CD4-positive, alpha-beta T cell (primary cell): ENCODE measurements at places on chromosomes 7 and 10.

DNA sequence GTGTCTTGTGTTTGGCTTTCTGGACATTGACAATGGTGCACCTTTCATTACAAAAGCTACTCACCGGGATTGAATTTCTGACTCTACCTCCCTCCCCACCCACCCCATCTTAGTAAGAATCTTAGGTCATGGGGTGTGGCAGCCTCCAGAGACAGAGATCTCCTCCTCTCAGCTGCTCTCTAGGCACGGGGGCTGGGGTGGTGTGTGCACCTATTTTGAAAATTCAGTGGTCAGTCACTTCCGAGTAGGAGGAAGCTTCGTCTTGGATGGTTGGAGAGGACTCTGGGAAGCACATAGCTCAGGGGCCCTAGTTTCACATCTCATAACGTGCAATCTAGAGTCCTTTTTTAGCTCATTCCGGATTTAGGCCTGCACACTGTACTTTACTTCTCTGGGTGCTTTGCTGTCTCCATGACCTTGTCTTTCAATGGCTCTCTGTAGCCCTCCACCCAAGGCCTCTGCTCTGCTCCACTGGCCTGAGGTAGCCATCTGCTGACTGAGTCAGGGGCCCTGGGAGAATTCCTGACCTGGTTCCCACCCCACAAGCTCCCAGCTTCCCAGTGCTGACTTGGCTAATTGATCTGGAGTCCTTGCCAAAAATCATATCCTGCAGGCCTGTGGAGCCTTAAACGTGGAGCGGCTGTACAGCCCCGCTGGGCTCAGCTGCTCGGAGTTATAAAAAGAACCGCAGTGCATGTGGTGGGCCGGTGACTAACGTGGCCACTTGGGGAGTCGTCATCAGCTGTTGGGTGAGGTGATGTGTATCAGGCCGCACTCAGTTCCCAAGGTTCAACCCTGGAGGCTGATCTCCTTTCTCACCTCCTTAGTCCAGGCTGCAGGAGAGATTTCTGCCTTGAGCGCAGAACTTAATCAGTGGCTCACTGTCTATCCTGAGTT, 19.3 kb upstream of the ADAMTS14 start:
- DNase-seq = no peak

DNA sequence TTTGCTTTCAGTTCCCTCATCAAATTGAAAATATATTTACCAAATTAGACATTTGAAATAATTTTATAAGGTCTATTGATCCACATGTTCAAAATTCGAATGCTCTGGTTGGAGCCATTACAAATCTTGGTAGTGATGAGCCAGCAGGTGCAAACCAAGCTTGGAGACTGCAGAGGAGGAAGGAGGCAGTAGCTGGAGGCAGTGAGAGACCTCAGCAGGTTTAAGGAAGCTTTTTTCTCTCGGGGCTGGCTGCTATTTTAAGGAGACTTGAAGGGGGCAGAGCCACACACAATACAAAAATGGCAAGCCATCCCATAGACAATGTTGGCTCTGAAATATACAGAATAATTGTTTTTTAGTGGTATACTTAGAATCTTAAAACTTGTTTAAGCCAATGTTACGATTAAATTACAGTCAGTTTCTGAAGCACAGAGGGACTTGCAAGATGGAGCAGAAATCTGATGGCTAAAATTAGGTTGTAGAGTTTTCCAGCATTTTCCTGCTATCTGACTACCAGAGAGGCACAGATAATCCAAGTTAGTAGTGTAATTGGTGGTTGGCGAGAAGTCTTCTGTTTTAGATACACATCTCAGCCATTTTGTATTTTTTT, 185.8 kb downstream of the SNX10 start:
- no peak for DNase-seq

DNA sequence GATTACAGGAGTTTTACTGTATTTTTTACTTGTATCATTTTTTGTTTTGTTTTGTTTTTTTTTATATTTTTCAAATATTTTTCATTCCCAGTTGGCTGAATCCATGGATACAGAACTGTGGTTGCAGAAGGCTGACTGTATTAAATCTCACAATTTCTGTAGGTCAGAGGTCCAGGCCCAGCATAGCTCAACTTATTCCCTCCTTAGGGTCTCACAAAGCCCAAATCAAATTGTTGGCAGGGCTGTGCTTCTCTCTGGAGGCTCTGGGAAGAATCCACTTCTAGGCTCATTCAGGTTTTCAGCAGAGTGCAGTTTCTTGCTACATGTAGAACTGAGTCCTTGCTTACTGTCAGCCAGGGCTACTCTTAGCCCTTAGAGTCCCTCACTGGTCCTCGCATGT, 22.6 kb downstream of the TSPAN14 start:
- no peak for DNase-seq

DNA sequence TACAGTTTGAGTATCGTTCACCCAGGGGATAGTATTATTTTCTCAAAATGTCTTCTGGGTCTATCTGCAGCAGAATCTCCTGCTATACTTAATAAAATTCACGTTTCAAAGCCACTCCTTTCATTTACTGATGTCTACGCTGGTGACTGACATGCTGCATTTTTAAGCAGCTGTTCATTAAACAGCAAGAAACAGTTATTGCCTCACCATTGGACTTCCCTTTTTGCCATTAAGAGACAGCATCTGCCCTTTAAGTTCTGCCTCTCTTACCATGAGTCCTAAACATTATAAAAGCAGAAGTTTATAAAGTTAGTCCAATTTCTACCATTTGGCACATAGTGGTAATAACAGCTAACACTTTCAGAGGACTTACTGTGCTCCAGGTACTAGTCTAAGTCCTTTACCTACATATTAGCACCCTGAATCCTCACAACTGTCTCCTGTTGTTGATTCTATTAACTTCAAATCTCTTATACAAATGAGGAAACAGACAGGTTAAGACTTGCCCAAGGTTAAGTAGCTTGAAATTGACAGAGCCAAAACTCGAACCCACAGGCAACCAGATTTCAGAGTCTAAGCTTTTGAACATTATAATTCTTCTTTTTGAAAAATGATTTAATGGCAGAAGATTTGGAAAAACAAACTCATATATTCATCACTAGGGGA, 169.5 kb downstream of the SNX13 start:
- no peak for DNase-seq

DNA sequence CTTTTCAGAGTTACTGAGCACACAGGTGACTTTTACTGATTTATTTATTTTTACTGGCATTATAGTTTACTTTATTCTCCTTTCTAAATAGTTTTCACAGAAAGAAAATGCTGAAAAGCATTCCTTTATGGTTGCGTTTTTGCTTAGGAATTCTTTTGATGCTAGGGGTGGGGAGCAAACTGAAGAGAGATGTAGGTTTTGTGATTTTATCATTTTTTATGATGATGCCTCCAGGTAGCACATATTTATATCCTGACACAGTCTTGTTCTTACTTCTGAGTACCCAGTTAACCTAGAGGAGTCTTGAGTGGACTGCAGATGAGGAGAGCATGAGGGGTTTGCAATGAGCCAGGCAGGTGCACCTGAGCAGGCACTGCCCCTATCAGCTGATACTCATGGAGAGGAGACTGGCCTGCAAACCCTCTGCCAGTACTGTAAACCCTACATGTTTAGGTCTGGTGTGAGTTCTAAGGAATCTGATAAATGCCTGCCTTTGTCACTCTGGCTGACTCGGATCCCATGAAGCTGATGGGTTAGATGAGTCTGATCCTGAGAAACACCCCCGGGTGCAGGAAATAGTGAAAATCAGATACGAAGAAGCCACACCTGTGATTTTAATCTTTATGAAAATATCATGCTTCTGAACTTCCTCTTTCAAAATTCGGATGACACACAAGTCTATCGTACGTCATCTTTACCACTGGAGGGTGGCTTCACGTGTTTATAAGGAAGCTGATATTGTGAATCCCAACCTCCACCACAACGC, 302.9 kb downstream of the WDR37 start:
- no peak for DNase-seq

DNA sequence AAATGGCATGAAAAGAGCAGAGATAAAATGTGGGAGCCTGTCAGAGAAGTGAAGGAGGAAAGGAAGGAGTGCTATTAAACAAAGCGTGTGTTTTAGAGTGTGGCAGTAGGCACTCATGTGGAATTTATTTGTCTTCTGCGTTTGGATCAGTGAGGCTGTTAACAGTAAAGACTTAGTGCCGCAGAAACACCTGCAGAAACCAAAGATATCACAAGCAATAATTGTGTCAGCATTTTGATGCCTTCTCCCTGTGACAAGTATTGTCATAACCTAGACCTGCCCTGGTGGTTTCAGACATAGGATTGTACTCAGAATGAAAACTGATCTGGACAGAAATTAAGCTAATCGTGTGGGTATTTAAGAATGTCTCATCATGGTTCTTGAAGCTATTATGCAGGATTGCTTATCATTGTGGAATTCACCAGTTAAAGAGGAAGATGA, 191.0 kb downstream of the CAMK1D start:
- no peak for DNase-seq

GRCh38 chr10:89750441-89750840, 49.1 kb downstream of the KIF20B start:
- DNase-seq = no peak

- no peak for DNase-seq
Observed at GRCh38 chr7:135525426-135525825, 15.5 kb upstream of the CNOT4 start.

GRCh38 chr10:76411729-76412435, 980.5 kb downstream of the LRMDA start:
- no peak for DNase-seq

DNA sequence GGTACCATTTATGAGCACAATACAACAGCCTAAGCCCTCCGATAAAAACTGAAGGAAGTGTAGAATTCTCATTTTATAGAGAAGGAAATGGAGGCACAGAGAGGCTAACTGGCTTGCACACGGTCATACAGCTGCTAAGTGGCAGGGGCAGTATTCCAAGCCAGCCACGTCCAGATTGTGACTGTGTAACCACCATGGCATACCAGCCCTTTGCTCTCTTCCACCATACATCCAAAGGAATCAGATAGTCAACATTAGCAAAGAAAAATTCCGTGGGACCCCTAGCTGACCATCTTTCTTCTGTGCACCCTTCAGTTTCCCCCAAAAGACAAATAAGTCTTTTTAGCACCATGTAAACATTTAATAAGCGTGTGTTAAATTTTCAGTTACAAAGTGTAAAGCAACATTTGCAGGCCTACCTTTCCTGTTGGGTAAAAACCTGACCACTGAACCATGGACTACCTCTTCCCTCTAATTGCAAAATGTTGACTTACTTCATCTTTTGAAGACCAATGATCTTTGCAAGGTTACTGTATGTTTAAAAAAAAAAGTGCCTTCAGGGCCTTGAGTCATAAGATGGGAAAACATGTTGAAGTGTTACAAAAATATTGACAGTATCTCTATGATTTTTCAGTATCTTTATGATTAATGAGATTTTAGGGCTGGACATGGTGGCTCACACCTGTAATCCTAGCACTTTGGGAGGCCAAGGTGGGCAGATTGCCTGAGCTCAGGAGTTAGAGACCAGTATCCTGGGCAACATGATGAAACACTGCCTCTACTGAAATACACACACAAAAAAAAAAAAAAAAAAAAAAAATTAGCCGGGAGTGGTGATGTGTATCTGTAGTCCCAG, 24.3 kb upstream of the PDZD8 start:
- DNase-seq = no peak

GRCh38 chr10:31353574-31353973, 34.6 kb downstream of the ZEB1 start:
- no peak for DNase-seq

- DNase-seq = no peak
Observed at GRCh38 chr10:123463698-123464097, 202.5 kb upstream of the GPR26 start.

DNA sequence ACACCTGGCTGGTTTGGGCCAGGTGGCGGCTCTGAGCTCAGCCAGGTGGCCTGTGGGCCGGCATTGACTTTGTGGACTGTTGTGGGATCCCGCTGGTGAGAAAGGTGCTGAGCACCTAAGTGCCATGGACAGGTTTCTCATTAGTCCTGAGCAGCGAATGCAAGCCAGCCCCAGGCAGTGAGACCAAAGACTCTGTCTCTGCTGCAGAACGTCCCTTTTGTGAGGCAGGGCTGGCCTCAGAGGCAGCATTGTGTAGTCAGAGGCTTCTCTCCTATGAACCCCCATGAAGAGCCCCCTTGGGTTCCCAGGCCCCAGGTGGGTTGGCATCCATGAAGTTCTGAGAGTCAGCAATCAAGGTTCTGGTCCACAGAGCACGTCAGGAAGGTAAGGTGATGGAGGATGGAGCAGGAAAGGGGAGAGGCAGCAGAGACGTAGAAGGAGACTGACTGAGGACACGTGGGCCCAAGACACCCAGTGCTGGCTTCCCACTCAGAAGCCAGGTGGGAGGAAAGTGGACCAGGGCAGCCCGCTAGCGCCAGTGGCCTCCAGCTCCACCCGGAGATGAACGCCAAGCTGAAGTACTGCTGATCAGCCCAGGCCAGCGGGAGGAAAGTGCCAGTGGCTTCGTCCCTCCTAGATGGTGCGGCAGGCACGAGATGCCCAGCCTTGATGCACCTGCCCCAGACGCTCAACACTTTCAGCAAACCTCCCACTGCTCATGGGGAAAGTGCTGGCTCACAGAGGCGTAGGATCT, 19.2 kb upstream of the PTPRN2 start:
- no peak for DNase-seq

DNA sequence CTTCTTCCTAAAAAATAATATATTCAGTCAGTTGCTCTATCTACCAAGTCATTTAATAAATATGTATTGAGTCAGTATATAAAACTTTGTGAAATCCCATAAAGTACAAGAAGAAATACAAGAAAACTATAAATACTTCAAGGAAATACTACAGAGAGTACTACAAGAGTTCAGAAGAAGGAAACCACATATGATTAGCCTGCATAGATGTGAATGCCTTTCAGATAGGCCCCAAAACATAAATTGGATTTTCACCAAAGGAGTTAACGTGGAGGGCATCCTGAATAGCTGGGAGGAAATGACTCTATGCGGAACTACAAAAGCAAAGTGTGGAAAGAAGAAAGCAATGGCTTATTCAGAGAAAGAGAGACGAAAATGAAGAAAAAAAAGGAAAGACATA, 120.1 kb downstream of the LRRN3 start:
- no peak for DNase-seq

GRCh38 chr7:84705706-84706105, 481.1 kb downstream of the SEMA3D start:
- DNase-seq = no peak

- no peak for DNase-seq
Observed at GRCh38 chr7:44386139-44386913, 60.9 kb upstream of the CAMK2B start.

GRCh38 chr7:33986951-33987947, 81.9 kb downstream of the BMPER start:
- DNase-seq = no peak

GRCh38 chr7:157555313-157555712, 218.5 kb downstream of the DNAJB6 start:
- DNase-seq = no peak

DNA sequence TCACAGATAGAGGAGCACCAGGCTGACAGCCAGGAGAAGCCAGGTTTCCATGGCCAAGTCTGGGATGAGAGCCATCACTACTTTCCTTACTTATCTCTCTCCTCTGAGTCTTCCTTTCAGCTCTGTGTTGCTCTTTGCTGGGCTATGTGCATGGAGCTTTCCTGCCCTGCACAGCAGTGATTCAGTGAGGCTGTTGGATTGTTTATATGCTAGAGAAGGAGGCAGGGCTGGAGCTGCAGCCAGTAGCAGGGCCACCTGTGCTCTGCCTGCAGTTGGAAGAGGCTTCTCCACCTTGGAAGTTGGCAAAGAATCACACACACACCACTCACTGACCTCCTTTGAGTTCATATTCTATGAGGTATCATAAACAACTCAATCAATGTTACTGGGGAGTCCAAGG, at the start of gene CYP3A4:
TSS of gene CYP3A4 (minus strand) at position 178 of the 400 bp plus-strand sequence. CDS start at position 75, 103 bp downstream.
- no peak for DNase-seq
